Progenitor cell of endocrine pancreas (in vitro differentiated cells): ENCODE measurements at places on chromosomes 2 and 18. TPM values are rescaled to one million over a fixed set of nuclear protein-coding genes. Genes with fewer than 3 reads are reported as not detected.
A peak's percentile ranks its signal among the peaks of the same experiment; 100 is the strongest.

Gene KIF3C
- 42.3 TPM in 2 replicates for total RNA-seq

Gene SLC5A7
- 0.60 and 1.8 TPM in 2 replicates for total RNA-seq

- peaks cover 5% of the 10 kb centered on the region for H3K4me1 ChIP-seq
- peaks cover 79% of the 10 kb centered on the region for H3K27me3 ChIP-seq
- H3K4me3 ChIP-seq, result peak overlapping the region; percentile 58
- no peaks in the 10 kb centered on the region for H3K36me3 ChIP-seq
- peak; percentile 65 for DNase-seq
Observed at GRCh38 chr2:218892693-218893348, 12.2 kb downstream of the WNT10A start.

DNA sequence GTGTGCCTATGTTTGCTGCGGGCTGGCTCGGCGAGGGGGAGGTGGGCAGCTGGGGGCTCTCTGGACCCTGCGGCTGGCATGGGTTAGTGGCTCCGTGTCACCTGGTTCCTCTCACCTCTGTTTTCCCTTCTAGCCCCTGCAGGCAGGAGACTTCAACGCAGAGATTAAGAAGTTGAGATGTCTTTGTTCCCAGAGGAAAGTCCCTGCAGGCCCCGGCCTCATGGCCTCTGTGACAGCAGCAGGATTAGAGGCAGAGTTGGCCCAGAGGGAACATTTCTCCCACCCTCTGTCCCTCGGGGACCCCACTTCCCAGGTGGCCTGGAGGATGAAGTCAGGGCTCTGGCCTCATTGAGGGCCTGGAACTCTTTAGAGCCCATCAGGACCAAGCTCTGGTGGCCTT, 56.5 kb downstream of the HPCAL1 start:
- H3K4me1 ChIP-seq, result peaks cover 18% of the 10 kb centered on the region
- no peaks in the 10 kb centered on the region for H3K36me3 ChIP-seq
- DNase-seq, result no peak
- H3K27ac ChIP-seq, result no peak overlapping the region
- H3K27me3 ChIP-seq, result no peaks in the 10 kb centered on the region

Gene FBLN7
- 9.3 and 13.3 TPM in 2 replicates for total RNA-seq

DNA sequence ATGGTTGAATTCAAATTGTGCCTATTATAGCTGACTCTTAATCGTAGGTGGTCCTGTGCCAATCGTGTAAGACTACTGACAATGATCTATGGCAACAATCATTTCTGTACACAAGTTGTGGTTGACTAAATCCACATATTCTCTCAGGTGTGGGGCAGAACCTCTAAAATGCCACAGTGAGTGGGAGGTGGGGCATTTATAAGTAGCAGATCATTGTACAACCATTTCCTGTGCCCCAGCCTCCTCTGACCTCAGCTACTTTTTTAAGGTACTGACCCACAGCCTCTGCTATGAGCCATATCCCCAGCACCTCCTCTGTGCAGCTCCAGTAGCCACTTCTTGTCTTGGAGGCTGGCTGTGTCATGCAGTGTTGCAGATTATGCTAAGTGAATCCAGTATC, 48.6 kb upstream of the RAPH1 start:
- no peak for DNase-seq
- peaks cover 16% of the 10 kb centered on the region for H3K4me1 ChIP-seq
- H3K36me3 ChIP-seq, result no peaks in the 10 kb centered on the region
- no peak overlapping the region for H3K27ac ChIP-seq
- no peaks in the 10 kb centered on the region for H3K27me3 ChIP-seq

GRCh38 chr2:224264259-224264658, 137.6 kb downstream of the FAM124B start:
- no peak overlapping the region for H3K27ac ChIP-seq
- no peak overlapping the region for H3K4me3 ChIP-seq
- peaks cover 3% of the 10 kb centered on the region for H3K27me3 ChIP-seq

Gene RAB27B
- 13.4 and 15.4 TPM in 2 replicates for total RNA-seq

DNA sequence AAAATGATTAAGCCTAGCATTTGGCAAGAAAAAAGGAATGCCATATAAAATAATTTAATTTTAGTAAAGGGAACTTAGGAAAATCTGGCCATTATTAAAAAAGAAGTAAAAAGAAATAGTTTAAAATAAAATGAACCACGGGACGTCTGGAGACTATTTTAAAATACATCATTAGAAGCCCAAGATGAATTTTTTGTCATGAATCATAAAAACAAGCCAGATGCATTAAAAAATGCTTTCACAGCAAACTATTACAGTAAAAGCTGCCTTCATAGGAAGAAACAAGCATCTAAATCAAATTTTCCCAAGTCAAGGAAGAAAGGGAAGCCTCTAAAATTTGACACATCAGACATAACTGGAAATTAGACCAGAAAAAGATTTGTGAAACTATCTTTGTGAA, 33.0 kb downstream of the COL5A2 start:
- H3K36me3 ChIP-seq, result no peaks in the 10 kb centered on the region
- no peak overlapping the region for H3K4me3 ChIP-seq
- DNase-seq, result no peak
- H3K27me3 ChIP-seq, result no peaks in the 10 kb centered on the region

DNA sequence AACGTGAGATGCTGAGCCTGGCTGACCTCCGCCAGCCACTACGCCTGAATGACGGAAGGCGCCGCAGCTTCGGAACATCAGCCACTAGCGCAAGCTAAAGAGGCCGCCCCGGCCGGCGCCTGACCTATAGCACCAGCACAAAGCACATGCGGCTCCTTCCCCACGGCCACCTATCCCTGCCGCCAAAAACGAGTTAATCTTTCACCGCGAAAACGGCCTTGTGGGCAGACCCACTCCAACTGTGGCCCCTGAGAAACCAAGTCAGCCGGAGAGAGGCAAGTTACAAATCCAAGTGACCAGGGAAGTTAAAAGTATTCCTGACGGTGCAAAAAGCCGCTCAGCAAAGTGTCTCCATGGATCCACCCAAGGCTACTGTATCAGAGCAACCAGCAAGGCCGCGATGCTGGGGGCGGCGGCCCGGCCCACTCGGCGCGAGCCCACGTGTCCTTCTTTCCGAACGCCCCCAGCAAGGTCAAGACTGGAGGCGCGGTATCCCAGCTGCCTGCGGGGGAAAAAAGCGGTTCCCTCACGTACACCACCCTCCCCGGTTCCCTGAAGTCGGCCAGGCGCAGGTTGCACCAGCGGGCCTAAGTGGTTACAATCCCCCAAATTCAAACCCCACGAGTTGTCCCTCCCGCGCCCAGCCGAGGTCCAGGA, 575 bp downstream of the HSPD1 start:
- H3K4me3 ChIP-seq, result peak overlapping the region; percentile 97
- DNase-seq, result peak; percentile 52
- H3K36me3 ChIP-seq, result peaks cover 30% of the 10 kb centered on the region
- peak overlapping the region; percentile 97 for H3K27ac ChIP-seq

DNA sequence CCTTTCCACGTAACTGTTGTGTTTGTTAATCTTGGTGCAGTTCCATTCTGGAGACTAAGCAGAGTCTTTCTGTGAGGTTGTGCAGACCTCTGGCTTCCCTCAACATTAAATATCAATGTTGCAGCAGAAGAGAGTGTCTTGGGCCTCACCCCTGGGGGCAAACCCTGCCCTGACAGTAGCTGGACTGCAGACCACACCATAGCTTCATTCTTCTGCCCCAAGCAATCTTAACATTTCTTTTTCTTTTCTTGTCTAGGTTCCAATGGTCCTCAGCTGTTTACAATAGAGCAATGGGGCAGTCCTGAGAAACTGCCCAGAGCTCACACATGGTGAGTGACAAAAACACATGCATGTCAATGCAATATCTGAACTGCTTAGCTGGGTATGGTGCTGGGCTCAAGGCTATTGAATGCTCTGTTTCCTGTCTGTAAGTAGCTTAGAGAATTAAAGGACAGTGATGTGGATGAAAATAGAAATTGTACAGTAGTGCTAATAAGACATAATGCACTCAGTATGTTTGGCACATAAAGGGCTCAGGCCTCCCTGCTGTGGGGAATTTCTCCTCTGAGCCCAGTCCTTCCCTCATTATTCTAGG, 237.6 kb downstream of the ALPK2 start:
- no peak for DNase-seq
- H3K36me3 ChIP-seq, result peaks cover 48% of the 10 kb centered on the region
- H3K4me3 ChIP-seq, result no peak overlapping the region
- H3K27me3 ChIP-seq, result no peaks in the 10 kb centered on the region

GRCh38 chr2:233361297-233361696, 7.0 kb downstream of the DGKD start:
- H3K36me3 ChIP-seq, result peaks cover 3% of the 10 kb centered on the region
- no peak overlapping the region for H3K27ac ChIP-seq
- no peak for DNase-seq
- peaks cover 10% of the 10 kb centered on the region for H3K4me1 ChIP-seq
- no peak overlapping the region for H3K4me3 ChIP-seq
- peaks cover under 1% of the 10 kb centered on the region for H3K27me3 ChIP-seq
